ENCODE measurements at places on chromosomes 11 and 22.

- DNase-seq: no peak
These were observed 51.2 kb upstream of the ELF5 start for GRCh38 chr11:34564807-34565241.

DNA sequence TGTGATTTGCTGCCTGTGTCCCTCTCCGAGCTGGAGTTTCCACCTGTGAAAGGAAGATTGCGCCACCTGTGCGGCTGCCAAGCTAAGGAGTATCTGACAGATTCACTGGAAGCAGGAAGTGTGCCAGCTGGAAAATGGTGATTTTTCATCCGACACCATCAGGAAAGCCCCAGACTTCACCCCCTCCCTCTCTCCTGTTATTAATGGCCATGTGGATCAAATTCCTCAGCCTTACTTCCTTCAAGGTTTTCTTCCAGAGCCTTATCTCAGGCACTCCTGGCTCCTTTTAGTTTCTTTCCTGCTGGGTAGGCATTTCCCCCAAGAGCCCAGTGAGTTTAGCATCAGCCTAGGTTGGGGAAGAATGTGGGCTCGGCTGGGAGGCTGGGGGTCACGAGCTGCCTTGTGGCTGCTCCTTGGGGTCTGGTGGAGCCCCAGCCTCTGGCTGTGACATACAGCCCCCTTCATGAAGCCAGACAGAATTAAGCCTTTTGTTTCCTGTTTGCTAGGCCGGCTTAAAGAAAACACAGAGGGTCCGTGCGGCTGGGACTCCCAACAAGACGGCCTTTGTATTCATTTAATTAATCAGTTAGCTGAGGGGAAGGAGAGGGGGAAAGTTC, 37.1 kb downstream of the PKNOX2 start:
- no peak for DNase-seq

GRCh38 chr11:94877443-94878200, 95.7 kb downstream of the CWC15 start:
- no peak for DNase-seq

GRCh38 chr22:36924151-36924698, 10.8 kb downstream of the CSF2RB start:
- no peak for DNase-seq

DNA sequence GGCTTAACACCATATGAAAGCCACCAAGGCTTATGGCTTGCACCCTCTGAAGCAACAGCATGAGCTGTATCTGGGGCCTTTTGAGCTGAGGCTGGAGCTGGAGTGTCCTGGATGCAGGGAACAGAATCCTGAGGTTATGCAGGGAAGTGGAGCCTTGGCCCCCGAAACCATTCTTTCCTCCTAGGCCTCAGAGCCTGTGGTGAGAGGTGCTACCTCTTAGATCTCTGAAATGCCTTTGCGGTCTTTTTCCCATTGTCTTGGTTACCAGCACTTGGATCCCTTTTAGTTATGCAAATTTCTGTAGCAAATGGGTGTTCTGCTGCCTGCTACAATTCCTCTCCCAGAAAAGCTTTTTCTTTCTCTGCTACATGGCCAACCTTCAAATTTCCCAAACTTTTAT, 72.7 kb upstream of the CLPB start:
- DNase-seq: no peak

GRCh38 chr11:128732471-128733277, 38.8 kb downstream of the FLI1 start:
- DNase-seq: no peak

- no peak for DNase-seq
These were observed 36.5 kb downstream of the LRRC74B start for GRCh38 chr22:21082248-21082647.

GRCh38 chr22:48669986-48670716, 1157.5 kb downstream of the BRD1 start:
- DNase-seq: no peak

DNA sequence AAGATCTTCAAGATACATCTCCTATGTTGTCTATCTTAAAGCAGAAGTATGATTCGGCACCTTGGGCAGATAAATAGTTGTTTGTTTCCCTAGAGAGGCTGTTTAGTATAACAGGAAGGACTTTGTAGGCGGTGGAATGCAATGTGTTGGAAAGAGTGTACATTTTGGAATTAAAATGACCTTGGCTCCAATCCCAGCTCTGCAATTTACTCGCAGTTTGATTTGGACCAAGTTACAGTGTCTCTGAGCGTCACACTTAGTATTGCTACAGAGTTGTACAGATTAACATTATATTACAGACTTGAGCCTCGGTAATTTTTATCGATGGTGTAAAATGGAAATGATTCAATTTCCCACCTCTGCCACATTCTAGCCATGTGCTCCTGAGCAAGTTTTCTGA, 265.3 kb downstream of the OPCML start:
- DNase-seq: no peak

GRCh38 chr11:128886406-128887124, 4.6 kb upstream of the KCNJ5 start:
- DNase-seq: peak; percentile 35

- DNase-seq: no peak
These were observed 108.2 kb upstream of the CD44 start for GRCh38 chr11:35030716-35031213.
